Hematopoietic multipotent progenitor cell treated with erythropoietin and hydrocortisone succinate and interleukin-3 and kit ligand, for 17 days (in vitro differentiated cells): ENCODE measurements at places on chromosomes 6 and 20.

GRCh38 chr6:85193339-85193738, 256.5 kb upstream of the NT5E start:
- DNase-seq, result no peak

DNA sequence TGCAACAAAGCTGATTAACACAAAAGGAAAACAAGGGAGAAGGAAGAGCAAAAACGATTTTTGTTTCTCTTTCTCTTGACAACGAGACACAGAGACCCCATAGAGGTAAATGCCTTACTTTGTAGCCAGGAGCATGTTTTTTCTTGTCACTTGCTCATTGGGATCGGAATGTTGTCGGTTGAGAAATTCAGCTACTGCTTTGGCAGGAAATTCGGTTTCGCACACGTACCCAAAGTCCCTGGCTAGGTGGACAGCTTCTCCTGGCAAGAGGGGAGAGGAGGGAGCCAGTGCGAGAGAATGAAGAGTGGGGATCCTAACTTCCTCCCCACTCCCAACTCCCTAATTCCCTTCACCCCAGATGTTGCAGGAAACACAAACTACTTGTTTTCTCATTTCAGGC, 14.5 kb downstream of the TFAP2A start:
- DNase-seq, result no peak

GRCh38 chr6:119426619-119427018, 77.1 kb upstream of the MAN1A1 start:
- no peak for DNase-seq

GRCh38 chr20:50711113-50711825, 19.9 kb upstream of the RIPOR3 start:
- DNase-seq, result no peak

- DNase-seq, result no peak
Observed at GRCh38 chr6:162670345-162670744, 57.2 kb downstream of the PRKN start.

DNA sequence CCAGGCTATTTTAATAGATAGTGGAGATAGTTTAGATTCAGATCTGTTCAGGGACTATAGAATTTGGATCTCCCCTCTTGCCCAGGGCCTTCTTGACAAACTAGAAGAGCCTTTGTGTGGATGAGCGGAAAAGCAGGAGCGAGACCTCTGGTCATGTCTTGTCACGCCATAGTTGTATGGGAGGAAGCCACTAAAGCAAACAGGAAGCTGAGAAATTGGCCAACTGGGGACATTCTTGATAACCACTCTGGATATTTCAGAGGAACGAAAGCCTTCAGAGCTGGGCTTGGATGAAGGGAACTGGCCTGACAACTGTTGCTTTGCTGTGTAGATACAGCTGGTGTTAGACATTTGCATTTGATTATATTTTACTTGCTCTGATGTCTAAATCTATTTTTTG, 54.1 kb upstream of the EXOC2 start:
- DNase-seq, result no peak

DNA sequence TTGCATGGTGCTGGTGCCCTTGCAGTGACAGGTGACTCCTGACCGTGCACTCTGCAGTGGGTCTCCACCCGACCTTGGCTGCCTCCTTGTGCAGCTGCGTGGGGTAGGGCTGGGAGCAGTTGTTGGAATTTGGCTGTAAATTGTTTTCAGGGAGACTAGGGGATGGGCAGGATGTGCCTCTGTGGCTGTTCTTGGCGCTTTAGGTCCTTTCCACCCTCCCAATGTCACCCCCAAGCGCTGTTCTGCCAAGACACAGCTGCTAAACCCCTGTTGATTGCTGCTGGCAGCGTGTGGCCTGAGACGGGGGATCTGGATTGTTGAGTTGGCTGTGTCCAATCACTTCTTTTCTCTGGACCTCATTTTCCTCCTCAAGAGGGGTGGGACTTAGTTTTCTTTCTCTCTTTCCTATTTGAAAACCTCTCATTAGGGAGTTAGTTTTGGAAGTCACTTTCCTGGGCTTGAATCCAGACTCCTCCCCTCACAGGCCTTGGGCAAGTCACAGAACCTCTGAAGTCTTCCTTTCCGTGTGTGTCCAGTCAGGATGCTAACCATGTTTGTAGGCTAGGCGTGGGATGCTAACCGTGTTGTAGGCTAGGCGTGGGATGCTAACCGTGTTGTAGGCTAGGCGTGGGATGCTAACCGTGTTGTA, 8.5 kb downstream of the IGF2R start:
- DNase-seq, result peak; percentile 43

DNA sequence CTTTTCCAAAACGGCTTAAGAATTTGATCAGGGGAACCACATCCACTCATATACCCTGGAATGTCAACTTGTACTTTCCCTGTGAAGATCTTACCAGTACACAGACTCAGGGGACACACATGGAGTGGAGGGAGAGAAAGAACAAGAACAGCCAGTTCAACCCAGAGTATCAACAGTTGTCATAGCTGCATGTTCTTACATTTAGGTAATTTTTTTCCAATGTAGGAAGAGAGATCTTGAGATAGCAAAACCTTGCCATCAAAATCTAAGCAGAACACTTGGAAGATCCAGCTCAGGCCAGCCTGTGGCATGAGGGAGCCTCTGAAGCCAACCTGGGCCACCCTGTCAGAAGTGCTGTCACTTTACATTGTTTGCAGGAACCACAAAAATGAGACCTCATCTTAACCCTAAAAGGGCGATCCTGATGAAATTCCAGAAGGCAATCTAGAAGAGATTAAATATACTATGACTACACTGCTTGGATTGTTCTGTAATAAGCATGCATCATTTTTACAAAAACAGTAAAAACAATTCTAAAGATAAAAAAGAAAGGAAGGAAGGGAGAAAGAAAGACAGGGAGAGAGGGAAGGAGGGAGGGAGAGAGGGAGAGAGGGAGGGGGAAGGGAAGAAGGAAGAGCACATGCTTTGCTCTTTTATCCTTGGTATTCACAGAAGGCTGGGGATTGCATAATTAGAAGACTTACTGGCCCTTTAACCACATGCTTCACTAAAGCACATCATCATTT, 124.7 kb upstream of the TCF21 start:
- no peak for DNase-seq

GRCh38 chr6:123616016-123616415, 20.7 kb downstream of the TRDN start:
- no peak for DNase-seq

GRCh38 chr6:154488248-154488593, 22.3 kb downstream of the CNKSR3 start:
- no peak for DNase-seq

- DNase-seq, result no peak
Observed at GRCh38 chr20:20199361-20200160, 147.2 kb downstream of the CFAP61 start.

DNA sequence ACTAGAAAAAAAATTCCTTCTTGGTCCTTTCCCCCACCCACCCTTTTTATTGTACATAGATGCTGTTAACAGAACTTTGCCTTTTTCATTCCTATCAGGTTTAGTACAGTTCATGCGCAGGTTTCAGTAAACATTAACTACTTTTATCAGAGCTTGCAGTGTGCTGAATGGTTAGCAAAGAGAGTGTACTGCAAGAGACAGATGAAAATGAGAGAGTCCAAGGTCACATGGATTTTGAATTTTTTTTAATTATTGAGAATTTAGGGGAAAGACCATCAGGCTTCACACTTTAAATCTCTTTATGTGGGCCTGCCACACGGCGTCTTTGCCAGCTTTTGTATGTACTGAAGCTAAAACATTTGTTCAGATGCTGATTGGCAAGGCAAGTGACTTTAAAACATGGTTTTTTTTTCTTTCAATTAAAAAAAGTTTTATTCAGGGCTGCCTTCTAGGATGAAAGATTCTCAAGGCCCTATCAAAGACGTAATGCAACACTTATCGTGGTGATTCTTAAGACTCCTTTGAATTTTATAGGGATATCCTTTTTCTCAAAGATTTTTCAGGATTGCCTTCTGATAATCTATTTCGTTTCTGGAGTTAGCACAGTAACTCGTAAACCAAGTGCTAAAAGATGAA, 32.2 kb downstream of the RREB1 start:
- DNase-seq, result peak; percentile 54

GRCh38 chr6:31597006-31597405, 4.2 kb upstream of the NCR3 start:
- DNase-seq, result peak; percentile 29

- peak; percentile 68 for DNase-seq
Observed at GRCh38 chr20:35511814-35512420, 17.5 kb downstream of the C20orf173 start.

DNA sequence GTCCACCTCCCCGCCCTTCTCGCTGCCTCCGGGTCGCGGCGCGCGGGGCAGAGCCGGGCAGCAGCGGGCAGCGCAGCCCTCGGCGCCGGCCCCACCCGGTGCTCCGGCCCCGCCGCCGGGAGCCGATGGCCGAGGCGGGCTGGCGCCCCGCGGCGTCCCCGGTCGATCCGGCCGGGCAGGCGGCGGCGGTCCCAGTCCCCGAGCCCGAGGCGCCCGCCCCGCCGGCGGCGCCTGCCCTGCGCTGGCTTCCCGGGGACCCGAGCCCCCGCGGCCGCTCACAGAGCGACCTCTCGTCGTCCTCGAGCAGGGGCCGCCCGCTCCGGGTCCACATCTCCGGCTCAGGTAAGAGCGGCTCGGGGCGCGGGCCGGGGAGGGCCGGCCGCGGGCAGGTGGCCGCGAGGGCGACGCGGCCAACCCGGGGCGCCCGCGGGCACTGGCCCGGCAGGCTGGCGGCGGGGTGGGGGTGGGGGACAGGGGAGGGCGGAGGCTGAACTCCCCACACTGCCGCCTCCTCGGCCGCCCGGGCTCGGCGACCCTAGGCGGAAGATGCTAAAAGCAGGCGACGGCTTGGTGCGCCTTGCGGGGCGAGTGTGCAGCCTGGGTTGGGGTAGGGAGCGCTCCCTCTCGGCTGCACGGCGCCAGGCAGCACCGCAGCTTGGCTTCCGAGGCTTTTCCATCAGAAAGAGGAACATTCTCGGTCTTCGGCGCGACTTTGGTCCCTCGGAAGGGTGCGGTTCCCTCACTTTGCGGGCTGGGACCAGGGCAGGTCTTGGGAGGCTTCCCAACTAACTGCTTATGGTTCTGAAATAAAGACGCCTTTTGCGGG, 25.6 kb upstream of the FUCA2 start:
- DNase-seq, result no peak
